ENCODE measurements at places on chromosomes 3 and 15.

- DNase-seq, result no peak
These were observed 442.5 kb downstream of the EPHB1 start for GRCh38 chr3:135237371-135238143.

DNA sequence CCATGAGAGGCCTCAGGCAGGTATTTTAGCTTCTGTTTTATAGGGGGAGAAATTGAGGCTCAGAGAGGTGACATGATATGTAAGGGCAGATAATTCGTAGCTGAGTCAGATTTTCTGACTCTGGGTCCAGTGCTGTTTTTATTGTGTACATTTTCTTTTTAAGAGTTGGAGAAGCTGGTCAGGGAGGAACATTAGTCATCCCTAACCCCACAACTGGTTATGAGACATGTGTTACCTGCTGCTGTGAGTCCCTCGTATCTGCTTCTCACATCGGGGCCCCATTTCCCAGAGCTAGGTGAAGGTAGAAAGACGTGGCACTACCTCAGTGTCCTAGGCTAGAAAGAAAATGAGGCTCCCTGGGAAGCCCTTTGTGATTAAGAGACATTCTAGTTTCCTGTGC, 28.6 kb downstream of the GALNT15 start:
- DNase-seq, result no peak

DNA sequence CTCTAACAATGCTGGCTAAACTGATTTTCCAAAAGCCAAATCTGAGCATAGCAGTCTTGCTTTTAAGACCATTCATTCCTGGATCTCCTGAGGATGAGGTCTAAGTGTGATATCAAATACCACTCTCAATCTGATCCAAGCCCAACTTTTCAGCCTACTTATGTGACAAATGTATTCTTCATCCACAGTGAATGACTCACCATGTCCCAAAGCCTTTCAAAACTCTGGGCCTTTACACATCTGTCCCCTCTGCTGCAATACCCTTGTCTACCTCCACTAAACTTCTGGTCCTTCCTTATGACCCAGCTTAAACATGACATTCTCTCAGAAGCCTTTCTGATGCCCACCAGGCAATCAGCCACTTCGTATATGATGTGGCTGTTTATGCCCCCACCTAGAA, 4.6 kb downstream of the ANAPC13 start:
- DNase-seq, result no peak

DNA sequence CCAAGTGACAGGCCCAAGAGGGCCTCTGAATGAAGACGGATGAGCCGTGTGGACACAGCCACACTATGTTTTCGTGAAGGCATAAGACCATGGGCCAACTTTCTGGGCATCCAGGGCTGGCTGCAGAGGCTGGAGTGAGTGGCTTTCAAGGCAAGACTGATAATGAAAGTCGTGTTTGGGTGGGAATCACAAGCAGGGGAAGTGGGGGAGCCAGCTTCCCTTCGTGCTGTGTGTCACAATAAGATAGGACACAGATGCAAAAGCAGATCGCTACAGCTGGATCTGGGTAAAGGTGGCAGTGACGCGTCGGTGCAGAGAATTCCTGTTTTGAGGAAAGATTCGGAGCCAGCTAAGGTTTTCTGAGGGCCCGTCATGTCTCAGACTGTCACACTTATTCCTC, 309.8 kb upstream of the CTDSPL start:
- DNase-seq, result no peak

GRCh38 chr15:68369931-68370767, 61.8 kb downstream of the ITGA11 start:
- no peak for DNase-seq

GRCh38 chr15:68601206-68602197, 22.7 kb downstream of the CORO2B start:
- DNase-seq, result no peak

GRCh38 chr15:81852411-81853149, 193.2 kb downstream of the MEX3B start:
- no peak for DNase-seq

- peak; percentile 74 for DNase-seq
These were observed 4.9 kb upstream of the CHRNA3 start for GRCh38 chr15:78625606-78626280.

DNA sequence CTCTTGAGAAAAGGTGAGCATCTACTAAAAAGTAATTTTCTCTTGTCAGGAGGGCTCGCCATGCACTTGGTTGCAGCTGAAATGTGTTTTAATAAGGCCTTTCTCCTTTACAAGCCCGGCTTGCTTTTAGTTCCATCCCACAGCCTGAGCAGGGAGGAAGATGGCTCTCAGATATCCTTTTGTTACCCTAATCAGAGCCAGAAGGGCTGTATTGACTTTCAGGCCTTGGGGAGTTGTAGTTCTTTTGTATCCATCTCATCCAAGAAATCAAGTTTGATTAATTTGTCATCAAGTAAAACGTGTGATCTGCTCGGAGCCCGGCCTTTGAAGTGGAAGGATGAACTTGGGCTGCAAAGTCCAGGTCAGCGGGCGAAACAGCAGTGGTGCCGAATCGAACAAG, 52.9 kb downstream of the EIF4E3 start:
- DNase-seq, result no peak

DNA sequence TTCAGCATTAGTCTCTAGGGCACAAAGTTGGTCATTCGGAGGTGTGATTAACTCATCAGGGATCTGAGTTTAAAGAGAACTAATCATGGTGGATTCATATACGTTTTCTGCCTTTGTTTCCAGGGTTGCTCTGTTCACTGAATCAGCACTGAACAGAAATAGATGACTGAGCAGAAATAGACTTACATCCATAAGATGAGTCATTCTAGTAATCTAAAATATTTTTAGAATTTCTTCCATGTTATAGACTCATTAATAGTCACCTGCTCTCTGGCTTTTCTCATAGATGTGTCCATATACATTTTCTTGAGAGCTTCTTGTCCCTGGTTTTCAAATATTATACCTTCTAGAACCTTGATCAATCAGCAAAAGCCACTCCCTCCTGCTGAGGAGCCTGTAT, 837.6 kb upstream of the DPPA4 start:
- DNase-seq, result no peak

- no peak for DNase-seq
These were observed 17.2 kb upstream of the TIMP4 start for GRCh38 chr3:12175844-12176453.

- no peak for DNase-seq
These were observed 2.6 kb upstream of the DAPK2 start for GRCh38 chr15:64048781-64049460.

DNA sequence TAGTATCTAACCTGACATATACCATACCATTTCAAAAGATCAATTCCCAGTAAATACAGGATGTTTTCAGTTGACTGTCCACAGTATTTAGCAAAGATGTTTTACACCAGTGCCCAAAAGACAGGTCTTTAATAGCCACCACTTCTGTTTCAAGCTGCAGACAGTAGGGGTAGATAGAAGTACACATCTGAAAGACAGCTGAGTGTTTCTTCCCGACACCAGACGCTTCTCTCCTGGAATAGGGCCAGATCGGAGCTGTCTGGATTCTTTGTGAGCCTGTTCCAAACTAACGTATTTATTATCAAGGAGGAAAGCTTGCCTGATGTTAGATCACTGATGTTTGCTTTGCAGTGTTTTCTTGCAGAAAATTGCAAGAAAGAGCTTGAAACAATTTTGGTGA, 136.1 kb upstream of the RBMS3 start:
- DNase-seq, result no peak

- no peak for DNase-seq
These were observed 31.3 kb downstream of the TLE3 start for GRCh38 chr15:70066447-70066846.

DNA sequence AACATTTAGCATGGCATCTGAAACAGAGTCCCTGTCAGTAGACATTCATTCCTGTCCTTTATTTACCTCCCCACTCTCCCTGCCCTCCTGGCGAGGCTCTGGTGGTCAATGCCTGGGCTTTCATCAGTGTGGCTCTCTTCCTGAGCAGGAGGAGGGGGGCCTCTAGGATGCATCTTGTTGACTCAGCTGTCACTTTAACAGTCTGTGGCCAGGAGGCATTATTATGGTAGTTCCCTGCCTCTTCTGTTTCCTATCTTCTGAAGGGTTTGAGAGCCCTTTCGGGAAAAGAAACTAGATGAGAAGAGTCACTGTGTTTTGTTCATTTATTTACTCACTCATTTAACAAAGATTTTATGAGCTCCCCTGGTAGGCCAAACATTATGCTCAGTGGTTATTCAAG, 2.4 kb upstream of the PPP1R14D start:
- DNase-seq, result peak; percentile 87

- no peak for DNase-seq
These were observed 98.3 kb upstream of the ZBTB20 start for GRCh38 chr3:115245438-115245837.

- no peak for DNase-seq
These were observed 403.9 kb upstream of the LMCD1 start for GRCh38 chr3:8097690-8098089.

GRCh38 chr3:69126216-69126615, 3.8 kb upstream of the LMOD3 start:
- DNase-seq, result no peak

DNA sequence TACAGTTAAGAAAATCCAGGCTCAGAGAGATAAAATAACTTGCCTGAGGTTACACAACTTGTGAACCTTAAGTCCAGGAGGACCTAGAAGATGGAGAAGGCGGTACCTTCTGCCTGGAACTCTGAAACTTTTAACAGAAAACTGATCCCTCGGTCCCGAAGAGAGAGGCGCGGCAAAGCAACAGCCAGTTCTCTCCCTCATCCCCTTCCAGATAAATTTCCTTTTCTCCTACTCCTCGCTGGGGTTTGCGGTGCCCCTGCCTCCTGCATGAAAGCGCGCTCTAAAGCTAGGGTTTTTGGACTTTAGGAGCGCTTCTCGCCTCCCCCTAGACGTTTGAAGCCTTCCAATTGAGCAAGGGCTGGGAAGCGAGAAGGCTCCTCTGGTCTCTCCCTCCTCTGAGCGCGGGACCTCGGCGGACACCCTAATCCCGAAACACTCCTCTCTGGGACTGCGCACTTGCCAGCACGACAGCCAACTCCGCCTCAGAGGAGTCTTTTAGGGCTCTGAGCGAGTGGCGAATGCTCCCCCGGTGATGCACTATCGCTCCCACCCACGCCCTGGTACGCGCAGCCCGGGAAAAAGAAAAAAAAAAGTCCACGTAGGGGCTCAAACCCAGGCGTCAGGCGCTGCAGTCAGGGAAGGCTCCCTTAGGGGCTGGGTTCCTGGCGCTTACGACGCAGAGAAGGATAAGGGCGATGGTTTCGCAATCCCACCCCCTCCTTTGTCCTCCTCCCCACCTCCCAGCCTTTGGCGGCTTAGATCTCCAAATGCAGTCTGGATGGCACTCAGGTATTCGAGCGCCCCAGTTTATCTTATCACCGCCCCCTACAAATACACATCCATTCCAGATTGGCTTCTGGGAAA, 7.9 kb upstream of the EOMES start:
- DNase-seq, result no peak

DNA sequence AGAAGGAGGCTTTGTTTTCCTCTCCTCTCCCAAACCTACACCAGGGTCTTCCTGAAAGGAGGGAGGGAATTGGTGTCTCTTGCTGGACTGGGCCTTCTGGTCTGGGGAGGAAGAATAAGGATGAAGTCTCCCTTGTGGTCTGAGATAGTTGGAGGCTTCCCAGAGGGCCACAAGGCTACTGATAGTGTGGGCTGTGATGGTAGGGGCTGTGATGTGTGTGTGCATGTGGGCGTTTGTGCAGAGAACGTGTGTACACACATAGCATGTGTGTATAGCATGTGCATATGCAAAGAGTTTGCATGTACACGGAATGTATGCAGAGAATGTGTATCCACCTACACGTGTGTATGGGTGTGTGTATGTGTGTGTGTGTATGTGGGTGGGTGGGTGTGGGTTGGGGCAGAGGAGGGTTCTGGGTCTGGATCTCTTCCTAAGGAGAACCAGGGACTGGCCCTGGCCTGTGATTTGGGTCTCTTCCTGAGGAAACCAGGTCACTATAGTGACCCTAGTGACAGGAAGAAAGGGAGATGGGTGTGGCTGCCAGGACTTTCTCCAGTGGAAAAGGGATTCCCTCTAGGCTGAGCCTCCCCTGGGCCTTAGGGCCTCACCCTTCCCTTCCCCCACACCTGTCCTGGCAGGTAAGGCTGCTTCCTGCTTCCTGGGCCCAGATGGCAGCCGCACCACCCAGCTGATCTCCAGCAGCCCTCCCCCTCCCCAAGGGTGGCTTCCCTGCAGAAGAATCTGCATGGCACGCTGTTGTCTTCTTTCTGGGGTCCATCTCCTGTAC, 1.7 kb downstream of the FLNB start:
- DNase-seq, result no peak

- DNase-seq, result no peak
These were observed 228.2 kb downstream of the OPA1 start for GRCh38 chr3:193821151-193821668.

DNA sequence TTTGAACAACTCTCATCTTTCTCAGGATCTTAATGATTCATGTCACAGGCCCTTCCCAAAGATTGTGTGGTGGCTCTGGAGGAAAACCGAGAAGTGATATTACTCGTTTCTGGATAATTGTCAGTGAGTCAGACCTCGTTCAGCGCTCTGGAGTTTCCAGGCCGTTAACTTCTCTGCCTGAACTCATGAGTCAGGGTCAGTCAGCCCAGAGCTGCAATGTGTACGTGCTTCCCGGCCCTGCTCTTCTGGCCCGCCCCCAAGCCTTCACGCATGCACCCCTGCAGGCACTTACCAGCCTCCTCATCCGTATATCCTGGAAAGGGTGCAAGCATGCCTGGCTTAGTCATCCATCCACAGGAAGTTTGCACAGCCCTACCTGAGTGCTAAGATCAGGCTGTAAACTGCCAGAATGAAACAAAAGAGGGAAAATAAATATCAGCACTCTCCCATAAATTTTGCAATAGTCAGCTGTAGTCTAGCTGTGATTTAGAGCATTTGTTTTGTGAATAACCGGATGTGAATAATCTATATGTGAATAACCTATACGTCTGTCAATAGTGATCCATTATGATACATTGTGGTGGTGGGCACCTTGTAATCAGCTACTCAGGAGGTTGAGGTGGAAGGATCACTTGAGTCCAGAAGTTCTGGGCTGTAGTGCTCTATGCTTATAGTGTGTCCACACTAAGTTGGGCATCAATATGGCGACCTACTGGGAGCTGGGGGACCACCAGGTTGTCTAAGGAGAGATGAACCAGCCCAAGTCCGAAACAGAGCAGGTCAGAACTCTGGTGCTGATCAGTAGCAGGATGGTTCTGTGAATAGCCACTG, 35.3 kb upstream of the SEMA4B start:
- DNase-seq, result no peak

DNA sequence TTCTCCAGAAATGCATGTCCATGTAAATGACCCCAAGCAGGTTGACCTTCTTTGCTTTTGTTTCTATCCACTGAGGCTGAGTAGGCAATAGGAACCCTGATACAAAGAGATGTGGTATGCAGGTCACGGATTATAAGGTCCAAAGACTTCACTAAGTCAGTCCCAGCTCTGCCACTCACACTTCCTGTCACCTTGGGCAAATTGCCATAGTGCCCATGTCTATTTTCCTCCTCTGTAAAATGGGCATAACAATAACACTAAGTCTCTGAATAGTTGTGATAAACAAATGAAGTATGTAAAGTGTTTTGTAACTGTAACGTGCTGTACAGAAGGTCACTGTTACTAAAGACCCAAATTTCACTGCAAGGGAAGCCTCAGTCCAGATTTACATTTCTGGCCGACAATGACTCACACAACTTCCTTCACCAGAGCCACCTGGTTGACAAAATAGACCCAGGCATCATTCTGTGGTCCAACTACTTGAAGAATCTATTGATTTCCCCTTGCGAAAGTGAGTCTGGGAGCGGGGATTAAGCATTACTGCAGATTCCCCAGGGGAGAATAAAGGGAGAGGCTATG, 175.4 kb upstream of the LPP start:
- no peak for DNase-seq

All from NCI-H2081 treated with DMSO at 0.1 percent for 48 hours (cell line).